ENCODE measurements at places on chromosomes 3 and 15.

DNA sequence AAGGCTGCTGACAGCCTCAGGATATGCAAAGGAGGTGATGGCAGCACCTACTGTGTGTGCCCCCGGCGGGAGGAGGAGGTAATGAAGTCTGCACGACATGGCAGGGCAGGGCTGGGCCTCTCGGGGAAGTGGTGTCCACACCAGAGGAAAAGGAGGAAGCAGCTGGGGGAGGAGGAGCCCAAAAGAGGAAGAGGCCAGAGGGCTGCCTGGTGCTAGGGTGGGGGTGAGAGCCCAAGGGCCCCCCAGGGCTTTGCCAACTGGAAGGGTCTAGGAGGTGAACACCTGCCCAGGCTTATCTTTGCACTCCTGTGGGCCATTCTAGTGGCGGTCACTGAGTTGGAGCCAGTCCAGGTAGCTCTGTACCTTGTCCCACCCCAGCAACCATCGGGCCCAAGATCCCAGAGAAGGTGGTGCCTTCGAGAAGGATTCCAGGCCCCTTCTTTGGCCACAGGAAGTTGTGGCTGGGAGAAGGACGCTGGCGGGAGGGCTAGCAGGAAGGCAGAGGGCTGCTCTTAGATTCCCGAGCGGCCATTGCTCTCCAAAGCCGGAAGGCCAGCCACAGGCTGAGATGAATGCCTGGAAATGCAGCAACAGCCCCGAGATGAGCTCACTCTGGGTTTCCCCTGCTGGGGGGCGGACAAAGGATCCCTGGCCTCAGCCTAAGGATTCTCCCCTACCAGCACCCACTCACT is 7.0 kb downstream of the GNAI2 start:
- DNase-seq, result no peak

GRCh38 chr3:143902210-143902609 is 53.9 kb upstream of the SLC9A9 start:
- DNase-seq, result no peak

DNA sequence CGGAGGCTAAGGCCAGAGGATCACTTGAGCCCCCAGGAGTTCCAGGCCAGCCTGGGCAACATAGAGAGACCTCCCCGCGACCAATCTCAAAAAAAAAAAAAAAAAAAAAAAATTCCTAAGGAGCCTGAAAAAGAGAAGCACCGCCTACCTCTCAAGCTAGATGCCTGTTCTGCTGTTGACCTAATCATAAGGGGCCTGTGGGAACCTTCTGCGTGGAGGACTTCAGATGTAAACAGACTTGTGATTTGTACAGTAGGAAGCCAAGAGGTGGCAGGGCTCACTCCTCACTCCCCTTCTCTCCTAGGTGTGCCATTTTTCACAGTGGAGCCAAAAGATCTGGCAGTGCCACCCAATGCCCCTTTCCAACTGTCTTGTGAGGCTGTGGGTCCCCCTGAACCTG is 3.2 kb downstream of the TYRO3 start:
- DNase-seq, result no peak

- DNase-seq, result no peak
Measured at GRCh38 chr15:89495638-89496145, 691 bp downstream of the RHCG start.

DNA sequence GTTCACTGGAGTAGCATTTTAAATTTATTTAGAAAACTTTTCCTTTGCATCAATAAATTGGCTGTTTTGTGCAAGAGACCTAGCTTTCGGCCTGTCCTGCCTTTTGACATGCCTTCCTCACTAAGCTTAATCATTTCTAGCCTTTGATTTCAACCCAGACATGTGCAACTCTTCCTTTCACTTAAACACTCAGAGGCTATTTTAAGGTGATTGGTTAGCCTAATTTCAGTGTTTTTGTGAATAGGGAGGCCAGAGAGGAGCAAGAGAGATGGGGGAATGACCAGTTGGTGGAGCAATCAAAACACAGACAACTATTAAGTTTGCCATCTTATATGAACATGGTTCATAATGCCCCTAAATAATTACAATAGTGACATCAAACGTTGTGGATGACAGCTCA is 333.4 kb downstream of the SLC9A9 start:
- no peak for DNase-seq

DNA sequence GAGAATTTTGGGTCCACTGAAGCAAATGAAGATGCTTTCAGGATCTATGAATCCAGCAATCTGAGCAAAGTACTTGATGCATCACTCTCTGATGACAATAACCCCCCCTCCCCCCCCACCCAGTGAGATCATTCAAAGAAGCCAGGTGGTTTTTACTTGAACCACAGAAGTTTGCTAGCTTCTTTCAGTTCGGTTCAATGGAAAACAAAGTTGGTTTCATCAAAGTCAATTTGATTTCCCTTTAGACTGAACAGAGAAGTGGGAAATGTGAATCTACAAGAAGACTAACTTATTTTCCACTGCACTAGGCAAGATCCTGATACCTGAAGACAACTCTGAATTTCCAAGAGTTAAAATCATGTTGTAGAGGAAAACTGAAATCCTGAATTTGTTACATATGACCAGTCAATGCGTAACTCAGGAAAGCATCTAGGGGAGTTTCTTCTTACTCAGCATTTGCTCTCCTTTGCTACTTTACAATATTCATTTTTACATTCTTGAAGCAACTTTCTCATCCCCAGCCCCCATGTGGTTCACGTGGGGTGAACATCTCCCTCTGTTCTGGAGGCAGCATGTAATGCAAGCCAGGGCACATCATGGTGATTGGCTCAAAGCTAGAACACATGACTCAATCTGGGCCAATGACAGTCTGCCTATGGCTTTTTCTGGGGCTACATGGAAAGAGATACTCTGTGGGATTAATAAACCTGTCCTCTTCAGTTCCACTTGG is 572.6 kb downstream of the FOXP1 start:
- no peak for DNase-seq

GRCh38 chr3:105210141-105210540 is 156.6 kb upstream of the ALCAM start:
- no peak for DNase-seq

DNA sequence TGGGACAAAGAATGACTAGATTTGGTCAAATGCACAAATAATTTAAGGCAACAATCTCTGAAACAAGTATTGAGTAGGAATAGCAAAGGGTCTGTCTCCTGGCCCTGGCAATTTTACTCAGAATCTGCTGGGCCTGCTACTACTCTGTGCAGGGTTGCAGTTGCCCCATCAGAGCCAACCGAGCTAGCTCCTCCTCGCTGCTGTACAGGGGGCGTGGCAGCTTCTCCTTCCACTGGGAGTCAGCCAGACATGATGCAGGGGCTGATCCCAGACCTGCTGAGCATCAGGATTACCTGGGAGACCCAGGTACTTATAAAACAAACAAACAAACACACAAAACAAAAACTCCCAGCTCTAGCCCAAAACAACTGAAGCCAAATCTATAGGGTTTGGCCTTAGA is 30.5 kb upstream of the PXYLP1 start:
- no peak for DNase-seq

DNA sequence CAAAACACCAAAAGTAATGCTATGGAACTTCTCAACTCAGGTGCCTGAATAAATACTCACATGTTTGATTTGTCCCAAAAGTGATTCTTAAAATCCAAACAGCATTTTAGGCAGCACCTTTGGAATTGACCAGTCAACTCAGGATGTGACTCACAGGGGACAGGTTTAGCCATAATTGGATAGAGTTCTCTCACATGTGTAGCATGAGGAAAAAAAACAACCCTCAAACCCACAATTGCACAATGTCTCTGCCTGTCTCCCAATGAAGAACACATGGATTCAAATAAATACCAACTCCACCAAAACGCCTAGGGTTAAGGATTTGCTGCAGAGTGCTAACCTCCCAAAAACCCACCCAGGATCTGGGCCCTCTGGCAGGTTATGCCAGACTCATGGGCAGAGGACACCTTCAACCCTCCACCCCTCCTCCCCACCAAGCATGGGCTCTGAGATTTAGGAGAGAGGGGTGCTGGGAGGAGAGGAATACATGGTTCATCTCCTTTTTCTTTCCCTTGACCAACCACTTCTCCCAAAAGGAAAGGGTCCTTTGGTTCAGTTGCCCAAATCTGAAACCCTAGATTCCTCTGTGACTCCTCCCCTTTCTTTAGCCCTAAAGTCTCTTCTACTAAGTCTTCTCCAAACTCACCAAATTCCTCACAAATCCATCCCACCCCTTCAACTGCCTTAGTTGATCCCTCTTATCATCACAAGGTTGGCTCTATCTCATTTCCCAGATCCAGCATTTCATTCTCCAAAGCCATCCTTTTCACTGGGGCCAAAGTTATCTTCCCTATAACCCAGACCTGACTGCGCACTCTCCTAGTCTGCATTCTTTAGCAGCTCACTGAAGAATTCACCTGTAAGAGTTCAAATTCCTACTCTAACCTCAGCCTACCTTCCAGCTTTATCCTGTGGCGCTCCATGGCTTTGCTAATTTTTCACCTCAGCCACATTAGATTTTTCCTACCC is 7.7 kb downstream of the RYK start:
- peak; percentile 88 for DNase-seq

- DNase-seq, result peak; percentile 51
Measured at GRCh38 chr15:64046421-64047153, at the start of gene DAPK2. Gene DAPK2 (minus strand): TSS chr15:64046485. CDS start chr15:64040261, 6,224 bp downstream.

DNA sequence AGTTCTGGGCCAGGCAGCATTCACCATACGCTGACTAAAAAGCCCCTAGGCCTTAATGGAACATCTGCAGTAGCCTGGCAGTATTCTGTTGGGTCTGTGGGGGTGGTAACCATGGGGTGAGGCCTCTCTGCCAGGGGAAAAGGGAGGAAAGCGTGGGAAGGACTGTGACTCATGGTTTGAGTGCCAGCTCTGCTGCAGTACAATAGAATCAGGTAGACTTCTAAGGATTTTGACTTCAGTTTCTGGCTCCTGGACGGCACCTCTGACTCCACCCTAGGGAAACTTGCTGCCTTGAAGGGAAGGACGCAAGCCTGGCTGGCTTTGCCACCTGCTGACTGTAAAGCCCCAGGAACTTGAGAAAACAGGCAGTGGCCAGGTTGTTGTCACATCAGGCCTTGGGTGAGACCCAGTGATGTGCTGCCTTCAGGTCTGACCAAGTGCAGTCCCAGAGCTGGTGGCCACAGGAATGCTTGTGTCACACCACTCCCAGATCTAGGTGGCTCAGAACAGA is 148.6 kb downstream of the SUCNR1 start:
- peak; percentile 69 for DNase-seq

Data from LHCN-M2 (cell line).